ENCODE measurements at places on chromosomes 1 and 21.
A peak's percentile ranks its signal among the peaks of the same experiment; 100 is the strongest.

DNA sequence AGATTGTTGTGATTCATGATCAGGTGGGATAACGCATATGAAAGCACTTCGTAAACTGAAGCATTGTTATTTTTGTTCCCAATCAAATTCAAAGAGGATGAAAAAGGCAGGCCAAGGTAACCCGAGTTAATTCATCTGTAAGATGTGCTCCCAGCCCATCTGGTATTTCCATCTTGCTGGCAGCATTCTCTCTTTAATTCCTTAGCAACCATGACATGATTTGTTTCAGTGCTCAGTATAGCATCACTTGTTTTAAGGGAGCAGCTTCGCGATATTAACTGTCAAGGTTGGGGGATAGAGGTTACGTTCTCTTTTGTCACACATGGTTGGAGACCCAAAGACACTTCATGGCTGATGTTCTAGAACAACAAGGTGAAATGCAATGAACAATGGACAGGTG, 6.4 kb downstream of the TSPAN2 start:
- H3K27ac ChIP-seq, result no peak overlapping the region
- H3K4me3 ChIP-seq, result no peak overlapping the region
- no peak for DNase-seq
- no peaks in the 10 kb centered on the region for H3K36me3 ChIP-seq
- H3K27me3 ChIP-seq, result no peaks in the 10 kb centered on the region
- peaks cover 8% of the 10 kb centered on the region for H3K4me1 ChIP-seq

DNA sequence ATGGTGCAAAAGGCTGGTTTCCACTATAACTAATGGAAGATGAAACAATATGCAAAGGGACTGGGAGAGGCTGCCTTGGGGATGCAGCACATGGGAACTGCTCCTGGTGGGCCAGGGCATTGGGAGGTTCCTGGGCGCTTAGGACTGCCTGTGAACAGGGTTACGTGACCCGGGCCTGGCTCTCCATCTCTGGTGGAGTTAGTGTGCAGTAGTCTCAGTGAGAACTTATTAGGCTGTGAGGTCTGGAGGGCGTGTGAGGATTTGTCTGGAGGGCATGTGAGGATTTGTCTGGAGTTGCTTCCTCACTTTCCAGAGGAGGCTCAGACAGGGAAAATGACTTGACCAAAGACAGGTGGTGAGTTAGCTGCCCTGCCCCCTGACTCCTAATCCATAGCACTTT, 1.5 kb upstream of the ETV3L start:
- H3K27me3 ChIP-seq, result peaks cover 14% of the 10 kb centered on the region
- H3K36me3 ChIP-seq, result no peaks in the 10 kb centered on the region
- no peak overlapping the region for H3K4me3 ChIP-seq
- DNase-seq, result no peak
- no peak overlapping the region for H3K27ac ChIP-seq
- peaks cover 5% of the 10 kb centered on the region for H3K4me1 ChIP-seq

GRCh38 chr1:186605762-186606350, 74.4 kb downstream of the PTGS2 start:
- H3K4me3 ChIP-seq, result no peak overlapping the region
- DNase-seq, result no peak
- H3K4me1 ChIP-seq, result no peaks in the 10 kb centered on the region

- H3K4me1 ChIP-seq, result no peaks in the 10 kb centered on the region
- no peaks in the 10 kb centered on the region for H3K36me3 ChIP-seq
- no peaks in the 10 kb centered on the region for H3K27me3 ChIP-seq
- H3K4me3 ChIP-seq, result no peak overlapping the region
- H3K27ac ChIP-seq, result no peak overlapping the region
Observed at GRCh38 chr1:215554865-215555264, 12.2 kb upstream of the KCTD3 start.

- H3K4me3 ChIP-seq, result no peak overlapping the region
- no peak for DNase-seq
- no peaks in the 10 kb centered on the region for H3K27me3 ChIP-seq
Observed at GRCh38 chr1:99784809-99785255, 18.4 kb upstream of the FRRS1 start.

DNA sequence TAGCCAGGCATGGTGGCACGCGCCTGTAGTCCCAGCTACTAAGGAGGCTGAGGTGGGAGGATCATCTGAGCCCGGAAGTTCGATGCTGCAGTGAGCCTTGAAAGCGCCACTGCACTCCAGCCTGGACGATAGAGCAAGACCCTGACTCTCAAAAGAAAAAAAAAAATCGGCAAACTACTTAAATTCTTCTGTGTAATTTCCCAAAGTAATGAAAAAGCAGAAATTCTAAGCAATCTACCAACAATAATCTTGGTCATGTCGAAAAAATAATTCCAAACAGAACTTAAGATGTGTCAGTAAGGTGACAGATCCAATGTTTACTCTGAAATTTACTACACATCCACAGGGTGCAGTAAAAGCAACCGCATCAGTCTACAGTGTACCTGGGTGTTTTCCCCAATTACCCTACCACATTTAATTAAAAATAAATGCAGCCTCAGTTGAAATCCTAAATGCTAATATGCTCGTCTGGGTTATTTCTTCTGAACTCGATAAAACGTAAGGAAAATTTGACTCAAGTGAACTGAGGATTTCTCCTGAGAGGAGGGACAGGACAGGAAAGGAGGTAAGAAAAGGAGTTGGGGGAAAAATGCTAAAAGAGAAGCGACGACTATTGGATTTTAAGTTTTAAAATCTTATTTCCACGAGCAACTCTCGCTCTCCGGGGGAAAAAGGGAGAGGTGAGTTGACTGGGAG, 801 bp downstream of the EPRS1 start:
- H3K27ac ChIP-seq, result peak overlapping the region; percentile 81
- no peaks in the 10 kb centered on the region for H3K27me3 ChIP-seq
- no peaks in the 10 kb centered on the region for H3K36me3 ChIP-seq
- H3K4me3 ChIP-seq, result peak overlapping the region; percentile 95

GRCh38 chr1:154948079-154948478, 7.8 kb downstream of the PBXIP1 start:
- H3K27ac ChIP-seq, result no peak overlapping the region
- H3K27me3 ChIP-seq, result no peaks in the 10 kb centered on the region
- H3K4me1 ChIP-seq, result no peaks in the 10 kb centered on the region
- H3K4me3 ChIP-seq, result no peak overlapping the region

DNA sequence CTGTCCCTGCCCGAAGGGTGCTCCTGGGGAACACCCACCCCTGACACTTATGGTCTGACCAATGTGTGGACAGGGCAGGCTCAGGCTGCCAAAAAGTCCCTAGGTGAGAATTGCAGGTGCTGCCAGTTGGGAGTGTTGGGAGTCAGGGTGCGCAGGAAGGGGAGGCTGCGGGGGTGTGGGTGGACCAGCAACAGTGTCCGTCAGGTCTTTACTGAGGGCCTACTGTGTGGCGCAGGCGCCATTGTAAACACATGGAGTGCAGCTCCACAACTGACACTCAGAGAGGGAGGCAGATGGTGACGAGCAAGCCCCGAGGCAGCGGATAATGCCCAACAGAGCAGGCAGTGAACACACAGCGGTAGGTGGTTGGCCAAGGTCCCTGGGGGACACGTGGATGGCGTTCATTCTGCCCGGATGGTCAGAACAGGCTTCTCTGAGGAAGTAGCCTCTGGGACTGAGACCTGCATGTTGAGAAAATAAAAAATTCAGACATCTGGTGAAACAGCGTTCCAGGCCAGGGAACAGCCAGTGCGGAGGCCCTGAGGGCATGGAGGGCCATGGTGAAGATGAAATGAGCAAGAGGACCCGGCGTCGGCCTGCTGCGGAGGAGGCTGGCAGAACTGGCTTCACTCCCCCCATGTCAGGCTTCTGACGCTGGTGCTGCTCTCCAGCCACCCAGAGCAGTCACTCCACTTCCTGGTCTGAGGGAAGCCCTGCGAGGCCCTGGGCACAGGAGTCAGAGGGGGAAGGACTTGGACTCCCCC, 136.2 kb upstream of the ZBTB40 start:
- H3K4me3 ChIP-seq, result no peak overlapping the region
- H3K27ac ChIP-seq, result no peak overlapping the region
- H3K27me3 ChIP-seq, result no peaks in the 10 kb centered on the region
- H3K36me3 ChIP-seq, result no peaks in the 10 kb centered on the region
- H3K4me1 ChIP-seq, result no peaks in the 10 kb centered on the region

DNA sequence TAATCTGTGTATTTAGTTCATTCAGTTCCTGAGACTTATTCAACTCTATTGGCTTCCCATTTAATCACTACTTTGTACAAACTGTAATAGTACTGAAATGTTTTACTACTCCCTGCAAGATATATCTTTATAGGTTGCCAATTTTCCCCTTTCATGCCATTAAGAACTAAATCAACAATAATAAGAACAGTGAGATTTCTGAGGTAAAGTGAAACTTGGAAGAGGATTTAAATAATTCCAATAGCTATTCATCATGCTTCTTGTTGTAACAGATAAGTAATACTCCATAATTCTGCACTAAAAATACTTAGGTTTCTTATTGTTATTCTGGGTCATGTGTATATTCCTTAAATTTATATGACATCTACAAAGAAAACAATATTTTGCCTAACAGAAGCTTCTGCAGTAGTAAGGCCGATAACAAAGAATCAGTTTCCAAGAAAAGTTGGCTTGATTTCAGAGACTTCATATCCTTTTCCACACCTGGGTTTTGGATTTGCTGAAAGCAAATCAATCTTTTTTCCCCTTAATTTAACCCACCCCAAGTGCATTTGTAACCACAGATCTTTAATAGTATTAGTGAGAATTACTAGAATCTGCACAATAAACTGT, 258.3 kb downstream of the FAF1 start:
- H3K4me3 ChIP-seq, result no peak overlapping the region
- no peak overlapping the region for H3K27ac ChIP-seq
- H3K36me3 ChIP-seq, result no peaks in the 10 kb centered on the region
- DNase-seq, result no peak

- no peak for DNase-seq
- no peaks in the 10 kb centered on the region for H3K27me3 ChIP-seq
- no peaks in the 10 kb centered on the region for H3K36me3 ChIP-seq
- peaks cover 30% of the 10 kb centered on the region for H3K4me1 ChIP-seq
Observed at GRCh38 chr1:243926803-243927245, 76.8 kb upstream of the AKT3 start.

DNA sequence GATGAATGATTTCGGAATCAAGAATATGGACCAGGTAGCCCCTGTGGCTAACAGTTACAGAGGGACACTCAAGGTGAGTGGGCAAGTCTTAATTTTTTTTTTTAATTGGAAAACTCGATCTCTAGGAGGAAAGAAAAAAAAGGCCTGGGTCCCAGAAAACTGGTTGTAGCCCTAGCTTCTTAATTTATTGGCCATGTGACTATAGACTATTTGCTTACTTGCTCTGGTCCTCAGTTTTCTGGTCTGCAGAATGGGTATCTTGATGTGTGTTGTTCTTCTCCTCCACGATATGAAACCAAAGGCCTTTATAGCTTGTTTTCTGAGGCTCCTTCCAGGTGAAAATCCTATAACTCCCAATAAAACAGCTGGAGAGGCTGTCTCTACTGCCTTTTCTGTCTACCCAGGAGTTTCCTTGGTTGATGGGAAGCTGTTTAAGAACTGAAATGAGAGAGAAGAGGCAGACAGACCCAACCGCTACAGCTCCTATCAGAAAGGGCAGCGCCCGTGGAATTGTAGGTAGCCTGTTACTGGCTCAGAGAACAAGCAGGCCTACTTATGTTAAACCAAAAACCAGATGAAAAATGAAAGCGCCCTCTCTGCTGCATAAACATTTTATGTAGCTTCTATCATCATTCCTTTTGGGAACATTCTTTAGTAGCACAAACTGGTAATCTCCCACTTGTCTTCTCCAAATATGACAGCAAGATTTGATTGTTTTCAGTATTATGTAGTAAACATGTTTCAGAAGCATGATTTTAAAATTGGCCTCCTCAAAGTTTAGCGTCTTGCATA, 4.5 kb downstream of the ETS2 start:
- no peaks in the 10 kb centered on the region for H3K27me3 ChIP-seq
- no peak for DNase-seq
- peaks cover 37% of the 10 kb centered on the region for H3K4me1 ChIP-seq
- H3K4me3 ChIP-seq, result peak overlapping the region; percentile 34
- peak overlapping the region; percentile 97 for H3K27ac ChIP-seq
- peaks cover 56% of the 10 kb centered on the region for H3K36me3 ChIP-seq

DNA sequence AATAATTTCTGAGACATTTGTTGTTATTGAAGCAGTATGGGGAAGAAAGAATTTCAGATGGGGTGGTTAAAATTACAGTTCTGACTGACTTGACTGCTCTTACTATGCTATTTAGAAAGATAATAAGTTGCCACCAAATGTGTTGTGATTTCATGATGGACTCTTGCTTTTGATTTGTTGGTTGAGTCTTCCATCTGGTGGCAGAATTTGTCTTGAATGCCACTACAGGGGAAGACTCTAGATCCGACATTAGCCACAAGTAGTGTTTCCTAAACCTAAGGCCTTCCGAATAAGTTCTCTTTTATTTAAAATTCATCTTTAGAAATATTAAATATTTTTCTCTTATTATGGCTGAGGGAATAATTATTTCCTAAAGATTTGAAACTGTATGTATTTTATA, 190.9 kb upstream of the ADGRL4 start:
- no peak overlapping the region for H3K27ac ChIP-seq
- no peak for DNase-seq
- H3K4me1 ChIP-seq, result no peaks in the 10 kb centered on the region
- no peak overlapping the region for H3K4me3 ChIP-seq
- no peaks in the 10 kb centered on the region for H3K36me3 ChIP-seq

GRCh38 chr1:13820055-13820454, 120.1 kb downstream of the PRDM2 start:
- no peak for DNase-seq
- no peaks in the 10 kb centered on the region for H3K36me3 ChIP-seq
- peaks cover 4% of the 10 kb centered on the region for H3K4me1 ChIP-seq
- H3K27me3 ChIP-seq, result no peaks in the 10 kb centered on the region
- H3K4me3 ChIP-seq, result no peak overlapping the region
- H3K27ac ChIP-seq, result peak overlapping the region; percentile 45

GRCh38 chr21:45465105-45465504, 60.1 kb downstream of the COL18A1 start:
- DNase-seq, result no peak
- H3K27me3 ChIP-seq, result no peaks in the 10 kb centered on the region
- no peak overlapping the region for H3K4me3 ChIP-seq
- H3K4me1 ChIP-seq, result peaks cover 12% of the 10 kb centered on the region

- no peak overlapping the region for H3K4me3 ChIP-seq
- no peak overlapping the region for H3K27ac ChIP-seq
- H3K27me3 ChIP-seq, result no peaks in the 10 kb centered on the region
- peaks cover 12% of the 10 kb centered on the region for H3K4me1 ChIP-seq
Observed at GRCh38 chr1:40851643-40852042, 10.5 kb downstream of the CITED4 start.

- DNase-seq, result peak; percentile 66
- no peaks in the 10 kb centered on the region for H3K36me3 ChIP-seq
- no peaks in the 10 kb centered on the region for H3K27me3 ChIP-seq
- H3K4me3 ChIP-seq, result peak overlapping the region; percentile 21
Observed at GRCh38 chr1:28104866-28105467, 16.6 kb upstream of the EYA3 start.

- no peak overlapping the region for H3K4me3 ChIP-seq
- no peaks in the 10 kb centered on the region for H3K36me3 ChIP-seq
- H3K4me1 ChIP-seq, result no peaks in the 10 kb centered on the region
- H3K27ac ChIP-seq, result no peak overlapping the region
Observed at GRCh38 chr1:60461925-60462595, 388.5 kb upstream of the C1orf87 start.

Measured in keratinocyte (primary cell).